ENCODE measurements at places on chromosomes 6 and 20.

DNA sequence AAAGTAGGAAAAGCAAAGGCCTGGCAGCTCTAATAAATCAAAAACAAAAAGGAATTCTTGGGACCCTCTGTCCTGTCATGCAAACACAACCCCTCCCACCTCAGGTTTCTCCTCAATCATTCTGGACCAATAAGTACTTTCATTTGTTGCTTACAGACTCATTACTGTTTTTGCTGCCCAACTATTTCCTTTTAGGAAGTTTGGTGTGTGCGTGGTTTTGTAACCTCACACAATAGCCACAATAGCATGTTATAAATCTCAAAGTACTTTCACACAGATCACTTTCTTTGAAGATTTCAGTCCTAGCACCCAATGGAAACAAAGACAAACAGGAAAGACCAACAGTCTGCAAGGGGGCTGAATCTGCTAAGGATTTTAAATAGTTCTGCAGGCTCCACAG is 4.5 kb downstream of the MRPL14 start:
- no peak for DNase-seq

DNA sequence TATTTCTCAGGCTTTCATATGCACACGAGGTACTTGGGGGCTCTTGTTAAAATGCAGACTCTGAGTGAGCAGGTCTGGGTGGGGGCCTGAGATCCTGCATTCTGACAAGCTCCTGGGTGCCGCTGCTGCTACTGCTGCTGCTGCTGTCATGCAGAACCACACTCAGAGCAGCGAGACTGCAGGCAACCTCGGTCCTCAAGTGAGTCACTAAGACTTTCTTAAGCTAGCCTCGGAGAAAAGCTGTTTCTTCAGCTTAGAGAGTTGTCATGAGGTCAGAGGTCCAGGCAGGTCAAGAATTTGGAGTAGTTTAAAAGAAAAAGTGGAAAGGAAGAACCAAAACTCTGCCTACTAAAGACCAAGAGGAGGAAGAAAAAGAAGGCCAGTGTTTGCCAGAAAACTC is 92.9 kb downstream of the SPTLC3 start:
- DNase-seq, result no peak

- no peak for DNase-seq
Measured at GRCh38 chr6:167449094-167449861, 124.4 kb downstream of the TTLL2 start.

DNA sequence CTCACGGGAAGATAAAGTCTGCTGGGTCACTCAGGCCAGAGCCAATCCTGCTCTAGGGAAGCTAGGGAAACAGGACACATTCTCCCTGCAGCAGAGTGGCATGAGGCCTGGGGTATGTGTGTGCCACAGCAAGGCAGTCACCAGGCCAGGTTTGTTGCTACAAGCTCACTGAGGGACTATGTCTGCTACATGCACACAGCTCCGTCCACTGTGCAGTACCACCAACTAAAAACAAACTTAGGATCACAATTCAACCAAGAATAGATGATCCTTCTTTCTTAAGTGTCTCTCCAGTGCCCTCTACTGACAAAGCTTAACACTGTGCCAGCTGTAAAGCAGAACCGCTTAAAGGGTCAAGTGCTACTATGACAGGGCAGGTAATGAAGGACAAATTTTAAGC is 192.5 kb downstream of the PTPRK start:
- DNase-seq, result no peak

- DNase-seq, result no peak
Measured at GRCh38 chr6:130598021-130598989, 228.9 kb upstream of the SMLR1 start.

DNA sequence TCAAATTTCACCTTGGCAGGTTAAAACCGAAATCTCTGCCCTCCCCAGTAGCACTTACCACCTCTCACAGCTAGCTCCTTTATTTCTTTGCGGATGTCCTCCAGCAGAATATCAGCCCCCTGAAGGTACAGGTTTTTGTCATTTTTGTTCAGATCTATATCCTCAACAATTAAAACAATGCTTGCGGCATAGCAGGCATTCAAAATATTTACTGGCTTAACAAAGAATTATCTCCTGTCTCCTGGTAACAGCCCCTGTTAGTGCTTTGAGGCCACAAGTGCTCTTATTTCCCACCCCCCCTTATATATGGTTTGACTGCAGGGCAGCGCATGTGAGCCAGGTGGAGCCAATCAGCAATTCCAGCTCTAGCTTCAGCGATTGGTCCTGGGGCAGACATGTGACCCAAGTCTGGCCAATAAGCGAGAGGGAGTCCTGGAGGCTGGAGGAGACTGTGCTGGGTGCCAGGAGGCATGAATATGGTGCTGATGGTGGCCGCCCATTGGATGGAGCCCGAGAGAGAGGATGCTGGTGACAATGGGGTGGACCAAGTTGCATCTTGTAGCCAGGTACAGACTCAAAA is 21.0 kb downstream of the SULF2 start:
- DNase-seq, result no peak

DNA sequence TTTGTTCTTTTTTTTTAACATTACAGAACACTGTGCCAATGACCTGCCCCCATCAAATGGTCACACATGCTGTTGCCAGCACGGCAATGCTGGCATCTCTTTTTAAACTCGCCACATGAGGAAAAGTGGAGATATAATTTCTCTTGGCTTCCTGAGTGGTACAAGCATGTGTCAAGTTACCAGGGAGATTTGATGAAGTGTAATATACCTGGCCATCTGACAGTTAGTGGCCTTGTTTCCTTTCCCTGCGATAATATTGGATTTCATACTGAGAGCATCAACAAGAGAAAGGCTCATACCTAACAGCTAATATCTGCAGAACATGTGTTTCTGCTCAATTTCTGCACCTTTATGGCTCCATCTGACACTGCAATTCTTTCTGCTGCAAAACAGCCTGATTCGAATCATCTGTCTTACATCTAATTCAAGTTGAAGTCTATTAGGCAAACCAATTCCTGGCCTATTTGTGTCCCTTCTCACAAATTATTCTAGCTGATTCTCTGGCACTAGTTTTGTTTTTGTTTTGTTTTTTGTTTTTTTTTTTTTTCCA is 519.5 kb downstream of the PREX1 start:
- no peak for DNase-seq

All from stimulated activated CD4-positive, alpha-beta T cell treated with anti-CD3 and anti-CD28 coated beads, Interleukin-1b, Interleukin-23, amount 100 ng/mL, for 1 hour (primary cell).